ENCODE measurements at places on chromosomes 6 and 20.

DNA sequence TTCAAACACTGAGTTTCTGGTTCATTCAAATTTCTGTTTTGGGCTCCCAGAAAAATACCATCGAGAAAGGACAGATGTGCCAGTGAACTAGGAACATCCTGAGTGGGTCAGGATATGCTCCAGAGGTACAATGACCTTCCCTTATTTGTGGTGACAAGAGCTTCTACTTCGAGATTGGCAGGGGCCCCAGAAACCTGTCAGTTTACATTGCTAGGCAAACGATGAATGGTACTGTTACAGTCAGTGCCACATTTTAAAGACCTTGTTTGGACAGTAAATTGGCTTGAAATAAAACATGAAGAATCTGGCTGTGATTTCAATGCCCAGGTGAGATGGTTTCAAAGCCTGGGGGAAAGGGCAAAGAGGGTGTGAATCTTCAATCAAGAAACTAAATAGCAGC is 454.5 kb upstream of the ID4 start:
- no peak for DNase-seq

DNA sequence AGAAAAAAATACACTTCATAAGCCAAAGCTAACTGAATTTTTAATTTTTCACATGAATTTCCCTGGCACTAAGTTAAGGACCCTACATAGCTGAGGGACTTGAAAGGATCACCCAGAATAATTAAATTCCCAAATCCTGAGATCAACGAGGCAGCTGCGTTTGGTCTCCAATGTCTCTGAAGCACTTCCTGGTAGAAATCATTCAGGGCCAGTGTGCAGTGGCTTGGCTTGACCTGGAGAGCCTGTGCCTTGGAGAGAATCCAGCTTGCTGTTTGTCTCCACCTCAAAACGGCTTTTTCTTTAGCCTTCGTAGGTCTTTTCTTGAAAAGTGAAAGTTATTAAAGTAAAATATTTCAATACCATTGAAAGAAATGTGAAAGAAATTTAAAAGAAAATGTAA is 92.4 kb downstream of the SMOC2 start:
- DNase-seq: no peak

- DNase-seq: no peak
These were observed 245.3 kb downstream of the OGFRL1 start for GRCh38 chr6:71533939-71534379.

- DNase-seq: no peak
These were observed 4.5 kb downstream of the PRDM13 start for GRCh38 chr6:99611148-99611547.

- DNase-seq: no peak
These were observed 154.4 kb downstream of the DTNBP1 start for GRCh38 chr6:15508441-15508871.

Data from activated CD4-positive, CD25-positive, alpha-beta regulatory T cell treated with anti-CD3 and anti-CD28 coated beads, Interleukin-2, amount 50 U/mL, for 16 hours (primary cell).